Non-pigmented ciliary epithelial cell (primary cell): ENCODE measurements at places on chromosomes 13 and 19.

GRCh38 chr13:112355274-112355838, 20.8 kb upstream of the SPACA7 start:
- DNase-seq = no peak

DNA sequence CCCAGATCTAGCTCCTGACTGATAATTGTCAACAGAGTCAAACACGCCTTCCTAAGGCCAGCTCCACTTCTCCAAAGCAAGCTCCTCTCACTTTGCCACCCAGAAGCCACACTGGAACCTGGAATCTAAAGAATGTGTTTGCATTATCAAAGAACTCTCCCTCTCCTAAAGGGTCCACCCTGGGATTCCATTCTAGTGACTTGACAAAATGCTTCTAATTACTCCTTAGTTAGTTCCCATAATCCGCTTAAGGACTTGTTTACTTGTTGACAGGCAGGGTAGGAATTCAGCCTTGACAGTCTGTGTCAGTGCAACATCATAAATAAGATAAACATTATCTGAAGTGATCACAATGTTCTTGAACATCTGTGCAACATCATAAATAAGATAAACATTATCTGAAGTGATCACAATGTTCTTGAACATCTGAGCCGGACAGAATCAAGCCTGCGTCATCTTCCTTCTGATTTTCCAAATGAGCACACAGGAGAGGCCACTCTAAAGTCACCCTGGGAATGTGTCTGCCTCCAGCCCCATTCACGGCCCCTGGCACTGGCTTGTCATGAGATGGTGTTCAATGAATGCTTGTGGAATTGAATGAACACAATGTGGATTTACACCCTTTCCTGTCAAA, 512.1 kb downstream of the IRS2 start:
- DNase-seq = peak; percentile 78

DNA sequence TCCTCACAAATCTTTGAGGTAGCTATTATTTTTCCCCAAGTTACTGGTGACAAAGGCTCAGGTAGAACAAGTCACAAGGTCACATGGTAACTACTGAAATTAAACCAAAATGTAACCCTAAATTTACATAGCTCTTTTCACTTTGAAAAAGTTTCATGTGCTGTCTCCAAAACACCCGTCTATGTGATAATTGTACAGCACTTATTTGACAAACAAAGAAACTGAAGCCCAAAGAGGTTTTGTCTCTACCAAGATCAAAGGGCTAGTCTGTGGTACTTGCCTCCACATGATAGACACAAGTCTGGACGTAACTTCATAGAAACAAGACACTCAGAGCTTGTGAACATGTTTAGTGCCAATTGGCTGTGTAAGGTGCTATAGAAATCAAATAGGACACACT, 108.3 kb downstream of the SACS start:
- no peak for DNase-seq

- DNase-seq = no peak
Observed at GRCh38 chr13:76620036-76620435, 266.2 kb downstream of the KCTD12 start.

DNA sequence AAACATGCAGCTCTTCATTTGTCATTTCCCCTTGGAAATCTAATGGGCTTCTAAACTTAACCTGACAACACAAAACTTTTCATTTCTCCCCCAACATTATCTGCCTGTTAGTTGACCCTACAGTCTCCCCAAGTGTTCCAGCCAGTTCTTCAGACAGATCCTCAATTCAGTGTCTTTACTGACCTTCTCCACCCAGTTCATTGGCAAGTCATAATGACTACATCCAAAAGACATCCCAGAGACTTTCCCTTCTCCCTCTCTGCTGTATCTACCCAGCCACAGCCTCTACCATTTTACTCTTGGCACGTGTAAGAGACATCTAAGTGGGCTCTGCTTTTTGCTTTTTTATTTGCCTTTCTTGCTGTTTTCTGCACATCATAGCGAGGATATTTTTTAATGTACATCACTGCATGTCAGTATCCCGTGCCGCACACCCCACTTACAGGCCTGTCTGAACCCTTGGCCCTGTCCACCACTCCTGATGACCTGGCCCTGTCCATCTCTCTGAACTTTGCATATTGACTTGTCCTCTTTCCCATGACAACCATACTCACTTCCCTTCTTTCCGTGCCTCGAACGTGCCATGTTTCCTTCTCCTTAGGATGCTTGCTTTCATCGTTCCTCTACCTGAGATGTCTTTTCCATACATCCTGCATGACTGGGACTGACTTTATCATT, 391.9 kb downstream of the IRS2 start:
- DNase-seq = no peak

GRCh38 chr19:35123573-35123972, 8.0 kb downstream of the FXYD3 start:
- DNase-seq = no peak

GRCh38 chr19:2250766-2251105, 1.6 kb downstream of the AMH start:
- no peak for DNase-seq

DNA sequence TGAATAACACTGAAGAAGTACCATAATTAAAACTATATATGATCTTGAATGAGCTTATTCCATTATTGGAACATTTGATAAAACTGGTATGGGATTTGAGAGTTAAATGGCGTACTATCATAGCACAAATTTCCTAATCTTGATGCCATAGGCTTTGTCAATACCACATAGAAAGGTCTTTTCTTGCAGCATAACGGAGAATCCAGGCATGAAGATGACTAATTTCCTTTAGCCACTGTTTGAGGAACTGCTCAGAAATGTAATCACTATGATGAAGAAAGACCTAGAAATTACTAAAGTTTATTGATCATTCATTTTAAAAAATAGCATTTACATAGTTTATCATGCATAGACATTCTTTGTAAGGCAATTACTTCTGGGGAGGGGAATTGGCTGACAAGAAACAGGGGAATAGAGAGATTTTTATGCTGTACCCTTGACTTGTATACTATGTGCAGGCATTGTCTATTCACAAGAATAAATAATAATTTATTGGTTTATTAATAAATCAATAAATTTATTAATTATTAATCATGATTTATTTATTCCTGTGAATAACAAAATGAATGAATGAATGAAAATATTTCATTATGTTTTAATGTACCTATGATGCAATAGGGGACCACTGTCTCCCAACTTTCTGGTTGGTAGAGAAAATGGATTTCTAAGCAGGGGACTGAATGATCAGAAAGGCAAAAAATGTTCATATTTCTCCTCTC, 2676.6 kb downstream of the PCDH9 start:
- peak; percentile 43 for DNase-seq

DNA sequence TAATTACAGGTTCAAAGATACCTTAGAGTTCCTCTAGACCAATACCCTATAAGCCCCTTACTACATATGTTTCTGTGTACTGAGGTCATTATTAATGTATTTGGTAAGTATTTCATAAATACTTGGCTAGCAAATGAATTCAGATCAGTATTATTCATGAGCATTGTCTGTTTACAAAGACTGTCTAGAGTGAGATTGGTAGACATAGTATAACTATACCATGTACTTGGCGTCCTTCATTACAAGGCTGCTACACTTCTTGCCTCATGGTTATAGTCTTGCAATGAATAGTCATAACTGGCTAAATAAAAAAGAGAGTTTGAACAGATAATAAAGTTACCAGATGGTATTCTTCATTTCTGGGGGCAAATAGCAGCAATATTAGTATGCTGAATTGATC, 12.1 kb downstream of the SETDB2 start:
- no peak for DNase-seq

DNA sequence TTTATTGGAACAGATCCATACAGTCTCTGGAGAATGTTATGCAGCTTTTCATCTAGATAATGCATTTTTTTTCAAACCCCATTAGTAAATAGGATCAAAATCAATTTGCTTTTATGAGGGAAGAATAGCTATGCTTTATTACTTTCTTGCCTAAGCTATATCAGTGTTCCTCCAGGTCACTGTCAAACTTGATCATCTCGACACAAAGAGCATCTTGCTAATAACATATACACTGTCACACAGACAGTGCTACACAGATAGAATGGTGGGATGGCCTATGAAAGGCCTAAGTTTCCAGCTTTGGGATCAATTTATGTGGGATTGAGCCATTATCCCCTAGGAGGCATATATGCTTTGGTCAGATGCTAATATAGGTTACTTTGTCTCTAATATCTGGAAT, 862.9 kb upstream of the SPRY2 start:
- DNase-seq = no peak

- DNase-seq = no peak
Observed at GRCh38 chr13:61294467-61295191, 121.0 kb downstream of the PCDH20 start.

DNA sequence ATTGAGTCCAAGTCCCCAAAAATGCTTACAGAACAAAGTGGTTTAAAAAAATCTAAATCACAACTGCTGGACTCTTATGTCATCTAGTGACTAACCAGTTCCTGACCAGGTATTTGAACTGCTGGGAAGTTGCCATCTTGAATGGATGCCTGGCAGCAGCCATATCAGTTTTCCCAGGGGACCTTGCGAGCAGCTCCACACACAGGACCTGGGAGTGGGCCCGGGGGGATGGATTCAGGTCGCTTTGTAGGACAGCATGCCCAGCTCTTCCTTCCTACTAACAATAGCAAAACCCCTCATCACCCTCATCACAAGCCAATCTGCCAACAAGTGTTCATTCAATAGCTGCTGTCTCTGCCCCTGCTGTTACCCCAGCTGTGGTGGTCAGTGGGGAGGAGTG, 65.3 kb downstream of the KCTD15 start:
- no peak for DNase-seq

DNA sequence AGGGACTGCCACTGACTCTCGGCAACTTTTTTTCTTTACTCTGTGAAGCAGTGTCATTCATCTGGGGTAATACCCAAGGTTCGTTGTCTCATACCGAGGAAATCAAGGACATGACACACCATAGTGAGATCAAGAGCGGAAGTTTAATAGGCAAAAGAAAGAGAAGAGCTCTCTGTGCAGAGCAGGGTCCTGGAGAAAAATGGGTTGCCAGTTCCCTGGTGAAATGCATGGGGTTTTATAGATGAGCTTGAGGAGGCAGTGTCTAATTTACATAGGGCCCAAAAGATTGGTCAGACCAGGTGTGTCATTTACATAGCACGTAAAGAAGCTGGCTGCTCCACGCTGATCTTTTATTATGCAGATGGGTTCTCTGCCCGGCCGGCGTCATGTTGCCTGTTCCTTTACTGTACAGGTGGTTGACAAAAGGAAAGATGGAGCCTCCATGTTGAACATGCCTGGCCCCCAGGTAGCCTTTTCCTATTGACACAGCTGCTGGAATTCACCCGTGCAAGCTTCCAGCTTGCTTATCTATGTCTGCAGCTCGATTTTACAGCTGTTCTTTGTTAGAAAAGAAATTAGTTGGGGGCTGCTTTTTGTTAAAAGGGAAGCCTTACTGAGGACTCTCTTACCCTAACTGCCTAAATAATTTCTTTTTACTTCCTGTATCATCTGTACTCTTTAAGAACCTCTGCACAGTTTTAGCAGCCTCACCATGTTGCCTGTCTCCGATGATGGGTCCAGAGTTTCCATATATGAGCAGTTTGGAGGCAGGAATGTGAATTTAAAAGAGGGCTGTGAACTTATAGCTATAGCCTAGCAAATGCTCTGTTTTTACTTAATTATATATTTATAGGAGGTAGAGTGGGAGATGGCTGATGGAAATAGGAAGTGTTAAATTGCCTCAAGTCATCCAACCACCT, 98.0 kb upstream of the DIAPH3 start:
- DNase-seq = no peak

DNA sequence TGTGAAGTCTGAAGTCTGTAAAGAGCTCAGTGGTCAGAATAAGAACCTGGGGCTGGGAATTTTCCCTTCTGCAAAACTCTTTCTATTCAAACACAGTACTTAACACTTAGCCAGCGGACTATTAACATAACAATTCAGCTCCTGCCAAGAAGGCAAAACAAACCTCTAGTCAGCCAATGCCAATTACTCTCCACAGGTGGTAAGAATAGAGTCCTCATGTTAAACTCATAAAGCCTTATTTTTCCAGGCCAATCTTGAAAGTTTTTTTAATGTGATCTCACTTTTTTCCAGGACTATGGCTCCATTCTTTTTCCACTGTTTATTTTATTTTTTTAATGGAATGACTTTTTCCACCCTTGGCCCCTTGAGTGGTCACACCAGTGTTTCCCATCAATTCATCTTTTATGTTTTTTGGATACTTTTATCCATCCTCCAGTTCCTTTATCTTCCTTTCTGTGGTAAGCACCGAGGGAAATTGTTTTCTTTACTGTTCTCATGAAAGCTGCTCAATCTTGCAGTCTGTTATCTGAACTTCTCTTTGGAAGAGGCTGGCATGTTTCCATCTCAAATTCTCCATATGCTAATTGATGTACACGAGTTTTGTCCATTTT, 217.3 kb downstream of the LHFPL6 start:
- no peak for DNase-seq

DNA sequence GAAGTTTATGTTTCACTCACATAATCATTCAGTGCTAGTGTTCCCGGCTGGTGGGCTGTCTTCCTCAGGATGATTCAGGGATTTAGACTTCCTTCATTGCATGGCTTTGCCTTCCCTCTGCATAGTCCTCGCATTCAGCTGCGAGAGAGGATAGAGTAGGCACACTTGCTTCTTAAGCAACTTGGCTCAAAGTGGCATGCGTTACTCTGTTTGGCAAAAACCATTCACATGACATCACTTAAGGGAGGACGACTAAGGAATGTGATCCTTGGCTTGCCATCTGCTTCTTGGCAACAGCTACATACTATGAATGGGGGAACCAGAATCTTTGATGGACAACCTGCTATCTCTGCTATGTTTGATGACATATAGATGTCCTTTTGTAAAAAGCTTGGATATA, 359.3 kb downstream of the TDRD3 start:
- no peak for DNase-seq
